Activated T-cell treated with anti-CD3 and anti-CD28 coated beads, Interleukin-2, amount 50 U/mL, for 24 hours (primary cell): ENCODE measurements at places on chromosomes 4 and X.

DNA sequence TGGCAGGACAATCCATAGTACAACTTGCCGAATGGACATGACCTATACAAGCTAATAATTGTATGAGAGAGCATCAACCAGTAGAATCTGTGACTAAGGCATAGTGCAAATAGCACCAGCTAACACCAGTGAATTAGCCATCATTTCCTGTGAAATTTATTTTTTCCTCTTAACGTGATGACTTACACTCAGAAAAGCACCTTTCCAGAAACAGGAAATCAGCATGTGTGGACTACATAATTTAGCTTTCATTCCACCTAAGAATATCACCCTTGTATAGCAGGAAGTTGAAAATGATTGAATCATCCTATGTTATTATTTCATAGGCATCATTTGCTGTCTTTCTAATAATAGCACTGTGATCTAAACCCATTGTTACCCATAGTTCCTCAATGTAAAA lies 1393.4 kb upstream of the PCDH7 start:
- no peak for DNase-seq

DNA sequence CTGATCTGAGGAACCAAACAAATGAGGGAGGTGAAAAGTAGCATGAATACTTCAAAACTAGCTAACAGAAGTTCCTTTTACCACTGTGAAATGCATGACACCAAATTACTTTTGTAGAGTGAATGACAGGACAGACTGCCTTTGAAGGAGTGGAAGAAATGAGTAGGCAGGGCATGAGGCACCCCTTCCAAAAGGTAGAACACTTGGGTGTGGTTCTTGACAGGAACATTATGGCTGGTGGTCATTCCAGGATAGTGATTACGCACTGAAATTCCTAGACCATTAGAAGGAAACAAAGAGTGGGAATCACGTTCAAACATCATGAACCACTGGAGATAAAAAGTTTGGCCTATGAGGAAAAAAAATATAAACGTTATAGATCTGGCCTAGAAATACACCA lies 4.9 kb downstream of the HUWE1 start:
- DNase-seq: no peak

- DNase-seq: no peak
Measured at GRCh38 chr4:8071766-8072165, 86.8 kb downstream of the ABLIM2 start.

- DNase-seq: no peak
Measured at GRCh38 chr4:78612398-78613178, 61.0 kb downstream of the ANXA3 start.

DNA sequence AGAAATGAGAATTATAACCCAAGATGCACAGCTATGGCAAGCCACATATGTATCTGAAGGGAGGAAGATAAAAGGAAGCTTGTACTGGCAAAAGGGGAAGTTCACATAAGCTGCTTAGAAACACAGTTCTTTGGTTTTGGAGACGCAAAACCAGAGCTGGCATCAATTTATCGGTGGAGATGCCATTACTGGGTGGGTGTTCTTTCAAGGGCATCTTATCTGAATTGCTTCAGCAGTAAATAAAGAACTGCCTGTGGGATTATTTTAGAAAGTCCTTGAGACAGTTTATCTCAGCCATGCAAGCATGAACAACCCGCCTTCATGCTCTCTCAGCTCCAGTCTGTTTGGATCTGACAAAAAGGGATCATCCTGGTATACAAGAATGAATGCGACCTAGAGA lies 60.8 kb downstream of the DDX60 start:
- no peak for DNase-seq

DNA sequence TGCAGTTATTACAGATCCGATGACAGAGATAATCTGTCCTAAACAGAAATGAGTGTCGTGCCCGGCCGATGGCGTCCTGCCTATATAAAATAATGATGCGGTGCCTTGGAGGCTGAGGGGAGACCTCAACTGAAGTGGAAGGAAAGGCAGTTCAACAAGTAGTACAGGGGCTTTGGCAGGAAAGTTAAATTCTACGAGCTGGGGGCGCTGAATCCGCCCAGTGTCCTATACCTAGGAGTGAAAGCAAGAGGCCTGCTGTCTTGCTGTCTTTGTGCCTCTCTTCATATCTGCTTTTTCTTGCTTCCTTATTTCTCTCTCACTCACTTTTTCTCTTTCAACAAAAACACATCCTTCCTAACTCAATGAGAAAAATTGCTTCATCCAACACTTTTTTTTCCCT lies 82.2 kb upstream of the PRPS2 start:
- no peak for DNase-seq

GRCh38 chrX:24465532-24465865 lies 413 bp downstream of the PDK3 start:
- no peak for DNase-seq

GRCh38 chrX:56974408-56974807 lies 20.9 kb downstream of the SPIN3 start:
- DNase-seq: no peak
